Breast epithelium (tissue), 4 donors: ENCODE measurements at places on chromosomes 11 and 22.

DNA sequence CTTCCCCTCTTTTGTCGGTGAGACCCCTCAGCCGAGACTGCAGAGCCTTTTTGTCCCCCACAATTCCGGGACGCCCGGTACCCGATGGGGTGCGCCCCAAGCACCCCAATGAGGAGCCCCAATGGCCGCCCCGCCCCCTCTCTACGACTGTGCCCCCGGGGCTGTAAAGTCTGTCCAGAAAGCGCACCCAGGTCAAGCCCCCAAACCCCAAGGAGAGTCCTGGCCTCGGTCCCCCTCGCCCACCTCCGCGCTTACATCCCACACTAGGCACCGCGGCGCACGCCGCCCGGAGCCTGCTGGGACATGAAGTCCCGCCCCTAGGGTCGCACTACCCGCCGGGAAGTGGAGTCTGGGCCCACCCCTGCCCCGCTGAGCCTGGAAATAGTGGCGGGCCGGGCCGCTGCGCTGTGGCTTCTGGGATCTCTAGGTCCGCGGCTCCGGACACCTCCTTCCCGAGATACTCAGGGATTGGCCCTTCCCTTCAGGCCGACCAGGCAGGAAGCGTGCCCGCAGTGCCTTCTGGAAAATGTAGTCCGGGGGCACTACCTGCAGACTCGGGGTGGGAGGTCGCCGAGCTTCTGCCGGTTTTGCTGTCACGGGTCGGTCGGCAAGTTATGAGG lies at the start of gene MEN1:
TSS of gene MEN1 (minus strand) at position 281 of the 620 bp plus-strand sequence. CDS start 442 bp downstream, outside the sequence.
- DNase-seq: peak; percentile 96

DNA sequence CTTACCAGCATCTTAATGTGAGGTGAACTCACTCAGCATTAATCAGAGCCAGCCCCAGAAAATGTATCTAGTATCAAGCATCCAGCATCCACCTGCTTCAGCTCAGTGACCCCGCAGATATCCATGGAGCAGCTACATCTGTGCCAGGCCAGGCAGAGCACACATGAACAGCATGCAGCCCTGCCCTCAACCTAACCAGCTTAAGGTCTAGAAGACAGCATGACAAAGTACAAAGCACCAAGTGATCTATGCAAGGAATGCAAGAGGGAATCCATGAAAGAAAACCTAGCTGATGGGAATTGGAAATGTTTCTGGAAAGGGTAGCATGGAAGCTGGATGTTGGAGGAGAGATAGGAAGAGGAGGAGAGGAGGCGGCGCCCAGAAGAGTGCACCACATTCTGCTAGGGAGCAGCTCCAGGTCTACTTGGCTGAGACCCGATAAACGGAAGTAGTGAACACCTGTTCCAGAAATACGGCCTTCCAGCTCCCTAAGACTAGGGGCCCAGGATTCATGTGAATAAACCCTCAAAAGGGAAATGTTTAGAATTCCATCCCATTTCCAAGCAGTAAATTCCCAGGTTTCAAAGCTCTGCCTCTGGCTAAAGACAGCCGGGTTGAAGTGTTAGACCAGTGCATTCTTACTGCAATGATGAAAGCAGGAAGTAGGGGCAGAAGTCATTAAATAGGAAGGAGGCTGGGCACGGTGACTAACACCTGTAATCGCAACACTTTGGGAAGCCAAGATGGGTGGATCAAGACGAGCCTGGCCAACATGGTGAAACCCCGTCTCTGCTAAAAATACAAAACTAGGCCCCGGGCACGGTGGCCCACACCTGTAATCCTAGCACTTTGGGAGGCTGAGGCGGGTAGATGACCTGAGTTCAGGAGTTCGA lies 23.5 kb upstream of the L3MBTL2 start:
- no peak for DNase-seq

DNA sequence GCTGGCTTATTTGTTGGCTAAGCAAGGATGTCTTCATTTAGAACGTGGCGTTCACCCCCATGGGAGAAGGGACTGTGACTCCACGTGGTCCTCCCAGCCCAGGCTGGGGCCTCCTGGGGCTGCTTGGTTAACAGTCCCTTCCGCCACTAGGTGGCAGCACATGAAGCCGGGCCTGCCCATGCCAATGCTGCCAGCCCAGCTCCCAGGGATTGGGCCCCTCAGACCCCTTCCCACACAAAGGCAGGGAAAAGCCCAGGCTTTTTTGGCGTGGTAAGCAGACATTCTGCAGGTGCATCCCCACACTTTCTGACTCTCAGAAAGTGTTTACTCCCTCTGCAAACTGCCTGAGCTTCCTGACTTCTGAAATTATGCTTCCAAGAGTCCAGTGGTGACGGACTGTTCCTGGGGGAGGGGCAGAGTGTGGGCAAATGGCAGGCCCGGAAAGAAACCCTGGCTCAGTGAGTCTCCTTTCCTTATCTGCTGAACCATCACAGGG lies 3.1 kb downstream of the CBX6 start:
- peak; percentile 81 for DNase-seq

DNA sequence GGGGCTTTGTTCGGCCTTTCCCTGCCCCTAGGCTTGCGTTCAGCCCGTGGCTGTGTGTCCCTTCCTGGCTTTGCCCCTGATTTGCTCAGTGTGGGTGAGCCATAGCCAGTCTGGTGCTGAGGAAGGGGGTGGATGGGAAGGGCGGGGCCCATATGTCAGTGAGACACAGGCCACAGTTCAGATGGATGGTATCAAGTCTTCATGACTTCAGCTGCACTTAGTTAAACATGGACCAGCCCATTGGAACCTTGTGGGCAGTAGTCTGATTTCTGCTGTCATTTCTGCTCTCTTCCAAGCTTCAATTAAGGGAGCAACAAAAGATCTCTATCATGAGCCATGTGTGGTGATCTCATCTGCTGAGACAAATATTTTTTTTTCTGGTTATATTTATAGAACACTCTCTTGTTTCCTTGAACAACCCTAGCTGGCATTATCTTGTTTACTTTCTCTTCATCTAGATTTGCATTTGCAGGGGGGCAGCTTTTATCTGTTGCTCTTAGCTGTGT lies 21.6 kb upstream of the PEX26 start:
- no peak for DNase-seq

- no peak for DNase-seq
These were observed 3.1 kb upstream of the SLC35C1 start for GRCh38 chr11:45801723-45802315.

- no peak for DNase-seq
These were observed 27.6 kb downstream of the KCTD17 start for GRCh38 chr22:37079158-37079557.

DNA sequence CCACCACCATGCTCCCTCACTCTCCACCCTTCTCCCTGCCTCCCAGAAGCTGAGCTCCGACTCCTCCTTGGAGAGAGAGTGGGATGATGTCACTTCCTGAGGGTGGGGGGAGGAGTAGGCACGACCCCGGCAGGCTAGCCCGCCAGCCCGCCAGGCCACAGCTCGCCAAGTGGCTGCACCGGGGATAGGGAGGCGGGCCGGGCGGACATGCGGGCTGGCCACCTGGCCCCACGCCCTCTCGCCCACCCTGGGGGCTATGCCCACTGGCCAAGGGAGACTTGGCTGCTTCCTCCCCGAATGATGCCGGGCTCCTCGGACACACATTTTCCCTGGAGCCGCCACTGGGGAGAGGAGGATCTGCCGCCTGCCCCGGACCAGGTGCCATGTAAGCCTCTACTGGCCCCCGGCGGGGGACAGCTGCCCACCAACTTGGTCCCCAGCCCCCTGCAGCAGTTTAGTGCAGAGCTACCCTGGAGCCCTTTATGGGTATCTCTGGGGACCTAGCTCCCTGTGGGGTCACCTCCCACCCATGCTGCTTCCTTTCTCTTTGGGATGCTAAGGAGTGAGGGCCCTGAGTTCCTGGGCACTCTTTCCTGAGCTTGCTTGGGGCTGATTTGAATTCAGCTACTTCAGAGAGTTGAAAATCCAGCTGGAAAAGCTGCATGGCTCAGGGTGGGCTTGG lies 33.7 kb upstream of the MYRF start:
- DNase-seq: no peak
